ENCODE measurements at places on chromosomes 6 and 20.

DNA sequence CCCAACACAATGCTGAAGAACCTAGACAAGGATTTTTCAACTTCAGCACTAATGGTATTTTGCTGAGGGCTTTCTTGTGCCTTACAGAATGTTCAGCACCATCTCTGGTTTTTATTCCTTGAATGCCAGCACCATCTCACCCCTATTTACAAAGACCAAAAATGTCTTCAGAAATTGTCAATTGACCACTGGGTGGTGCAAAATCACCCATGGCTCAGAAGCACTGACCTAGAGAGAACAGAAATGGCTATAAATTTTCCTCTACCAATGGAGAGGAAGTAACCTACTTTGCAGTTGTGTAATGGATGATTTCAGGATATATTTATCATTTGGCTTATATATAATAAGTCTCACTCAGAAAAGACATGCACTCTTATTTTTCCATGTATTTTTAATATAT, 431.0 kb upstream of the IRAK1BP1 start:
- DNase-seq = no peak

- DNase-seq = no peak
Observed at GRCh38 chr6:20203561-20204511, 8.4 kb downstream of the MBOAT1 start.

DNA sequence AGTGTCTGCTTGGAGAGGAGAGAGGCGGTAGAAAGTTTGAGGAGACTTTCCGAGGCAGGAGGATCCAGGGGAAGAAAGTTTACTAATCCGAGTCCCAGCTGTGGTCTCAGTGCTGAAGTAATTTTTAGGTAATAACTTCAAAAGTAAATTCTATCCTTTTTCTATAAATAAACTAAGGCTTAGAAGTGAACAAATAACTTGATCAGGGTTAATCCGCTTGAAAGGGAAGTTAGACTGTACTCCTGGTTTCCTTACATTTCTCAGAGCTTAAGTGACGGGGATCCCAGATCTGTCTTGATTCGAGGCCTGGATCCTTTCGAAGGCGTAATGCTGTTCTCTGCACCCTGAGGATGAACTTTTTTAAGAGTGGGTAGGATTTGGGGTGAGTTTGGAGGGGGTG, 2.6 kb downstream of the STK35 start:
- no peak for DNase-seq

DNA sequence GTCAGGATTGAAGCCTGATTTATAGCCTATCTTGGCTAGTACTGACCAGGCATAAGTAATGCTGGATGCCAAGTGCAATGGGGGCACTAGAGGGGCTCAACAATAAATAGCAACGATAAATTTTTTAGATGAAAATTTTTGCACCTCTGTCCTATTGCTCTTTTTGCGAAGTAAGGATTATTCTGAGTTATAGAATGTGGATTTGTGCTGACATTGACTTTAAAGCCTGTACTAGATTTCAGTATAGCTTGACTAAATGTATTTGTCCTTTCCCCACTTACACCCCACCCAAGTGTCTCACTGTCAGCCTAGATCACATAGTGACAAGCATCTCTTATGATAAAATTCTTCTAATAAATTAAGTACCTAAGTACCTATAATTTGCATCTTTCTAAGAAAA, 757.0 kb downstream of the GRIK2 start:
- no peak for DNase-seq

- no peak for DNase-seq
Observed at GRCh38 chr6:41783106-41783780, 2.7 kb downstream of the PRICKLE4 start.

- DNase-seq = no peak
Observed at GRCh38 chr20:3646067-3646440, 17.1 kb downstream of the GFRA4 start.

DNA sequence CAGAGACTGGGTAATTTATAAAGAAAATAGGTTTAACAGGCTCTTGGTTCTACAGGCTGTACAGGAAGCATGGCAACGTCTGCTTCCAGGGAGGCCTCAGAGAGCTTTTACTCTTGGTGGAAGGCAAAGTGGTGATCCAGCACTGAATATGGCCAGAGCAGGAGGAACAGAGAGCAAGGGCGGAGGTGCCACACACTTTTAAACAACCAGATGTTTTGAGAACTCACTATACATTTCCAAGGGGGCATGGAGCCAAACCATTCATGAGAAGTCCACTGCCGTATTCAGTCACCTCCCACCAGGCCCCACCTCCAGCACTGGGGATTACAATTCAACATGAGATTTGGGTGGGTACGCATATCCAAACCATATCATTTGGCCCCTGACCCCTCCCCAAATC, 18.7 kb downstream of the SAMD5 start:
- DNase-seq = no peak

GRCh38 chr20:24942679-24943078, 6.4 kb upstream of the CST7 start:
- DNase-seq = no peak

DNA sequence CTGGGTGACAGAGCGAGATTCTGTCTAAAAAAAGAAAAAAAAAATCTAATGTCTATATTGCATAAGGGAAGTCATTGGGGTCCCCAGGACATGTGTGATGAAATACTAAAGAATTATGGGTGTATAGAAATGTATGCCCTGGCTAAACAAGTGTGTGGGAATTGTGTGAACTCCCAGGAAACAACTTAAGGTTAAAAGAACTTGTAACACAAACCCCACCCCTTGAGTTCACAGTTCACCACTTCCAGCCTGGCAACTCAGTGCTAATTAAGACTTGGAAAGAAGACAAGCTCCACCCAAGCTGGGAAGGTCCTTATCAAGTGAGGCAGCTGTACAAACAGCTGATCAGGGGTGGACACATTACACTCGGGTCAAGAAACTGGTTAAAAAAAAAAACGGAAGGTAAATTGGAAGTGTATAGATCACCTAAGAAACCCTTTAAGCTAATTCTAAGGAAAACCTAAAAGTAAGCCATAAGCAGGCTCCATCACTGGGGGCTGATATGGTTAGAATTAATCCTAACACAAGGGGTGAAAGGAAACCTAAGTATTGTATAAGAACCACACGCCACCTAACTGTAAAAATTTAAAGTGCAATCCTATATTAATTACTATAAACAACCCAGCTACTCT, 25.2 kb downstream of the HLA-A start:
- no peak for DNase-seq

GRCh38 chr6:133432021-133432989, 191.1 kb downstream of the EYA4 start:
- DNase-seq = no peak

DNA sequence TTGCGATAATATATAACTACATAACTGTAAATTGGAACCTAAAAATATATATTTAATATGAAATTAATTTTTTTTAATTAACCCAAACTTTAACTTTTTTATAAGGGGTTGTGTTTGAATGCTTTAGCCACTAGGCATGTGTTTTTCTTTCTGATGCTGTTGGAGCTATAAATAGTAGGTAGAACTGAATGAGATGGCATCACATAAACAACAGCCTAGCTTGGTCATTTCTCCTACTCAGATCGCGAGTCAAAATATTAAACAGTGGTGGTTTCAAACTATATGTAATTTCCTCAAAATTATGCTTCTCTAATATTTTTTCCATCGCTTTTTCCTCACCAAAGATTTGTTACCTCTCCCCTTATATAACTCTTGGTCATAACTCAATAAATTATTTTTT, 243.2 kb downstream of the ARID1B start:
- DNase-seq = no peak

DNA sequence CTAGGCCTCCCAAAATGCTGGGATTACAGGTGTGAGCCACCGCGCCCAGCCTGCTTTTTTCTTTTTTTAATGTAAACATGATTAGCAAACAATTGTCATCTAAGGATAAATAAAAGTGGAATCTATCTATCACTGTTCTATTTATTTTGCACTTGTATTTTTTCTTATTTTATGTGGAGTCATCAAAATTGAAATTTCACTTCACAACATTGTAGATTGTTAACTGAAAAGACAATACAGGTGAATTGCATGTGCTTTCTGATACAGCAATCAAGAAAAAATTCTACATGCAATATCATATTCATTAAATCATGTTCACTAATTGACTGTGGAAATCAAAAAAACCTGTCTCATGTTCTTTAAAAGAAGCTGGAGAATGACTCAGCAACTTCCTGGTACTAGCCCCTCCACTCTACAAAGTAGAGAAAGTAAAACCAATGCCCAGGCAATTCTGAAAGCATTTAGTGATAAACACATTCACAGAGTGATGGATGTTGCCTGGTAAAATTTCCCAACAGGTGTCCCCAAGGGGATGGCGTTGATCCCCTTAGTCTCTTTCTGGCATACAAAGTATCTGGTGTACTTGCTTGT, 10.7 kb upstream of the RFX6 start:
- no peak for DNase-seq

DNA sequence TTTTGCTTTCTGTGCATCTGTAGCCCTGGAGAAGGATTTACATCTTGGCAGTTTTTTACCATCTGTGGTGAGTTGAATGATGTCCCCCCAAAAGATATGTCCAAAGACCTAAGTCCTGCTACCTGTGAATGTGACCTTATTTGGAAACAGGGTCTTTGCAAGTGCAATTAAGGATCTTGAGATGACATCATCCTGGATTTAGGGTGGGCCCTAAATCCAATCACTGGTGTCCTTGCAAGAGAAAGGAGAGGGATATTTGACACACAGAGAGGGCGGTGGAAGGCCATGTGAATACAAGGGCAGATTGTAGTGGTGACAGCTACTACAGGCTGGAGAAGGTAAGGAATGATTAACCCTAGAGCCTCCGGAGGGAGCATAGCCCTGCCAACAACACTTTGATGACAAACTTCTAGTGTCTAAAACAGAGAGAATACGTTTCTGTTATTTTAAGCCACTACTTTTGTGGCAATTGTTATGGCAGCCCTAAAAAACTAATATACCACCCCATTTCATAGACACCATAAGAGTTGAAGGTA, 35.1 kb downstream of the MKKS start:
- DNase-seq = no peak

DNA sequence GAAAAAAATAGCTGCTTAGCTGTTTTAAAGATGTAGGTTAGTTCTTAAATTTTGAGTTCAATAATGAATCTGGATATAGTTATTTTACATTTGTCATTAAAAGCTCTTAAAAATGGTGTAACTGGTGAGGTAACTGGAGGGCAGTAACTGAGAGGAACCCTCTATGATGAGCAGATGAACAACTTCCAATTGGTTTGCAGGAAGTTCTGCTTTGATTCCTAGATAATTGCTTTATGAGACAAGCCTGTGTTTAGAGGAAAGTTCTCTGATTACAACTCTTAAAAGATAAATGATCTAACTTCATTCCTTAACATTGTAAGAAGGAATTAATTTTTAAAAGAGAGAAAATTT, 8.5 kb downstream of the MYLIP start:
- DNase-seq = no peak

DNA sequence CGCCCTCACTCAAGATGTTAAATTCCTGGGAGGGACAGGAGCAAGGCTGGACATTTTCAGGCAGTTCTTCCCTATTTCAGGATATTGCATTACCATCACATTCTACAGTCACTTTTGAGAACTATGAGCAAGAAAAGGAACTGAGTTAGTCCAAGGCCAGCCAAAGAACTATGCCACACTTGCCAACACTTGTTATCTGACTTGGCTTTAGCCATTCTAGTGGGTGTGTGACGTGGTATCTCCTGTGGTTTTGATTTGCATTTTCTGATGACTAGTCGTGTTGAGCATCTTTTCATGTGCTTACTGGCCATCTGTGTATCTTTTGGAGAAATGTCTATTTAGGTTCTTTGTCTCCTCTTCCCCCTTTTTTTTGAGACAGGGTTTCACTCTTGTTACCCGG, 12.0 kb downstream of the XRN2 start:
- DNase-seq = no peak

DNA sequence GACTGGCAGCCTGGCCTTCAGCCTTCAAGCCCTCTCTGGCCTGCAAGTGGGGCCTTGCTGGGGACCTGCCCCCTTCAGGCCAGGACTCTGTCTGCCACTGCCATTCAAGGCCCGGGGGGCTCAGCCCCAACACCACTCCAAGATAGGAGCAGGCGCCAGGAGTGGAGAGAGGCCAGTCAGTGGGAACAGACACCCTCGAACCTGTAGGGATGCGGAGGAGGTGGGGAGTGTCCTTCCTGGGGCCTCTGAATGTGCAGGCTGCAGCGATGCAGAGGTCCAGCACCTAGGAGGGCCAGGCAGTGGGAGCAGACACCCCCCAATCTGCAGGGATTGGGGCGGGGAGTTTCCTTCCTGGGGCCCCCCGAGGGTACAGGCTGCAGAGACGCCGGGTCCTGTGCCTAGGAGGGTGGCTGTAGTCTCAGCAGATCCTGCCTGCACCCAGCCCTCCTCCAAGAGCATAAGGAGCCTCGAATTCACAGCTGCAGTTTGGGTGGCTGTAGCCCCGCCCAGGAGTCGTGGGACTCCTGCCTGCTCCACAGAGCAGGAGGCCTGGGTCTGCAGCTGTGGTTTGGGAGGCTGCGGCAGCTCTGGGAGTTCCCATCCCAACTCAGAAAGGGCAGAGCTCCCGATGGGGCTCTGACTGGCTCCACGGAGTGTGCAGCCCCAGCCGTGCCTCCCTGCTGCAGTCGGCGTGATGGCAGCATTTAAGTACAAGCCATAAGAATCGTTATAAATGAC, 33.1 kb downstream of the NR2E1 start:
- no peak for DNase-seq

GRCh38 chr20:53595018-53595378, 1.4 kb upstream of the ZNF217 start:
- no peak for DNase-seq

DNA sequence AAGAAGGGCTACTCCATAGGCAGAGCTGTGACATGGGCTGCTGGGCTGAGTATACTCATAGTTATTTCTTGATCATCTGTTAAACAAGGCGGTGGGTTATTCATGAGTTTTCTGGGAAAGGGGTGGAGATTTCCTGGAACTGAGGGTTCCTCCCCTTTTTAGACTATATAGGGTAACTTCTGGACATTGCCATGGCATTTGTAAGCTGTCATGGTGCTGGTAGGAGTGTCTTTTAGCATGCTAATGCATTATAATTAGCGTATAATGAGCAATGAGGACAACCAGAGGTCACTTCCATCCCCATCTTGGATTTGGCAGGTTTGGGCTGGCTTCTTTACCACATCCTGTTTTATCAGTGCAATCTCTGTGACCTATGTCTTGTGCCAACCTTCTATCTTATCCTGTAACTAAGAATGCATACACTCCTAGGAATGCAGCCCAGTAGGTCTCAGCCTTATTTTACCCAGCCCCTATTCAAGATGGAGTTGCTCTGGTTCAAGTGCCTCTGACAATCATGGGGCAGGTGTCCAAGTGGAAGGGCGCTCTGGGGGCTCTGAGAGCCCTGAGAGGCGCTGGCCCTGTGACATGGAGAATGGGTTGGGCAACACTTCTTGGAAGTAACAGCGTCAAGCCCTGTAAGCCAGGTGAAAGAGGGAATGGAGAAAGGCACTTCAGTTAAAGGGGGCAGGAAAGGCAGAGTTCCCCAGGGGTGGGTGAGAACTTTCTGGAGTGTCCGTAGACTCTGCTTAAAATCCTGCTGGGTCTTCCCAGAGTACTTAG, 354.2 kb upstream of the SULF2 start:
- no peak for DNase-seq

All from stimulated activated CD4-positive, alpha-beta T cell treated with anti-CD3 and anti-CD28 coated beads, Interleukin-15, amount 100 ng/mL, for 1 hour (primary cell).